ENCODE measurements at places on chromosomes 12 and 14. TPM values are rescaled to one million over a fixed set of nuclear protein-coding genes. Genes with fewer than 3 reads are reported as not detected.

TPPP2 gene
- not detected for total RNA-seq

MMP14 gene
- total RNA-seq: 378 TPM

CLEC4E gene
- not detected for total RNA-seq

PTPRR gene
- total RNA-seq: 1.5 TPM

TAS2R8 gene
- not detected for total RNA-seq

ANKRD33 gene
- 0.06 TPM for total RNA-seq

ARHGEF40 gene
- 33.3 TPM for total RNA-seq

PLEKHH1 gene
- 0.26 TPM for total RNA-seq

LRTM2 gene
- not detected for total RNA-seq

RDH5 gene
- 27.5 TPM for total RNA-seq

CDCA3 gene
- 9.5 TPM for total RNA-seq

PLCZ1 gene
- total RNA-seq: 0.06 TPM

SLC38A4 gene
- total RNA-seq: 0.26 TPM

ABHD12B gene
- not detected for total RNA-seq

DLK1 gene
- not detected for total RNA-seq

LHX5 gene
- not detected for total RNA-seq

Data from aortic smooth muscle cell (primary cell).